ENCODE measurements at places on chromosomes 2 and 18.

DNA sequence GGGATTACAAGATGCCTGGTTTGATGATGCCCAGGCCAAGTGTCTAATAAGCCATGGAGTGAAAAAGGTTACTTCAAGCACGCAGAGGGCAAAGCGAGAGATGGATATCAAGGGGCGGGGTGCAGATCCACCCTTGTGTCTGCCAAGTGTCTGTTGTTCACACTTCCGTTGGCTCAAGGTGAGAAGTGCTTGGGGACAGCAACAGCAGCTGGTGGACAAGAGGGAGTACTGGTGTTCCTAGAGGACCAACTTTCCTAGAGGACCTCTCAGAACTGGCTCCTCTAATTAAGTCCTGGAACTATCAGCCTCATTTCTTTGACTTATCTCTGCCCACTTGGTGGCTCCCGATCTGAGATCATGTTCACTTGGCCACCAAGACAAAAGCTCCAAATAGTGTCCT is 299.1 kb downstream of the PRKCE start:
- peak; percentile 22 for DNase-seq

DNA sequence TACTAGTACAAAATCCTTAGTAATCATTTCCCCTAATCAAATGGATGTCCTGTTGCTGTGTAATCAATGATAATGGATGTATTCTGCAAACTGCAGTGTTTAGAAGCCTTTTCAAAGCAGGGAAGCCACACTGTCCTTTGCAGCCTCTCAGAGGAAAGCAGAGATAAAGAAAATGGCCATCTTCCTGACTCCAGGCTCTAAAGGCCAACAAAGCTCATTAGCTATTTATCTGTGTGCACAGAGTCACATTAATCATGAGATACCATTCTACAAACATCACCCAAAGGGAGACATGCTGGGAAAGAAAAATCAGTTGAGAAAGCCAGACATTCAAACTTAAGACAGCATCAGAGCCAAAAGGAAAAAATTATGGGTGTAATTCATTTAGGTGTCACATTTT is 165.0 kb downstream of the RAD51AP2 start:
- DNase-seq, result no peak

DNA sequence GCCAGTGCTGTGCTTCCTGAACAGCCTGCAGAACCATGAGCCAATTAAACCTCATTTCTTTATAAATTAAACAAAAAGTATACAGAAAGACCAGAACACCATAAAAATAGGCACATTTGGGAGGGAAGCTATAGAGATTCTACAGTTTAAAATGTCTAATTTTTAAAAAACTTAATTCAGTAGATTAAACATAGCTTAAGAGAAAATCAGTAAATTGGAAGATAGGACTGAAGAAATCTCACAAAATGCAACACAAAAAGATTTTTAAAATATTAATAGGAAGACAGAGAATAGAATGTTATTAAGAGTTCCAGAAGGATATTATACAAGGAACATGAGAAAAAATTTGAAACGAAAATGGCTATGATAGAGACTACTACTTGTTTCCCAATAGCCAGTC is 90.5 kb upstream of the SPTBN1 start:
- DNase-seq, result no peak

- peak; percentile 78 for DNase-seq
Observed at GRCh38 chr2:144430722-144431391, 89.1 kb downstream of the ZEB2 start.

DNA sequence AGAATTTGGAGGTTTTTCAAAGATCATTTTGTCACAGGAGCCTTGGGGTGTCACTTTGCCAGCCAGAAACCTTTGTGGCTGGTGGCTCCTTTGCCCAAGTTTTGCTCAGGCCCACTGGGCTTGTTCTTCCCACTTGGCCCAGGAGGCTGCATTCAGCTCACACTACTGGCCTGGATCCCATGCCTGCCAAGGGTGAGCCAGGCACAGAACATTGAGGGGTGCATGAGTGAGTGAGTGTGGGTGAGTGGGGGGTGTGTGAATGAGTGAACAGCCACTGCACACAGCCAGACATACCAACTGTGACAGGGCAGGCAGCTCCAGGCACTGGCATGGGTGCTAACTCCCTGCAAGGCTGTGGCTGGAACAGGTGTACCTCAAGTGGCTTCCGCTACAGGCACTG is 39.6 kb downstream of the FAM171B start:
- no peak for DNase-seq

DNA sequence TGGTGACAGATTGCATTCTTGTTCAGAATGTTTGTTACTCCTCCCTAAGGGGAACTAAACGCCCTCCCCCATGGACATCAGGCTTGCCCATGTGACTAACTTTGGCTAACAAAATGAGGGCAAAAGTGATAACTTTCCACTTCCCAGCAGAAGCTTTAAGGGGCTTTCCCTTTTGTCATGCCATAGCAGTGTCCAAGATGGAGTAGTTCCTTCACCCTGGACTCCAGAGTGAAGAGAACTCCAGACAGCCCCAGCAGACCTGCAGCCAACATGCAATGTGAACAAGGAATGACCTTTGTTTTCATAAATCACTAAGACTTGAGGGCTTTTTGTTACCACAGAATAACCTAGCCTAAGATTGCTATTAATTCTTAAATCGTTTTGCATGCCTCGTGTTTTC is 163.5 kb downstream of the ZEB2 start:
- no peak for DNase-seq

GRCh38 chr2:190376591-190377245 is 31.4 kb upstream of the MFSD6 start:
- DNase-seq, result no peak

DNA sequence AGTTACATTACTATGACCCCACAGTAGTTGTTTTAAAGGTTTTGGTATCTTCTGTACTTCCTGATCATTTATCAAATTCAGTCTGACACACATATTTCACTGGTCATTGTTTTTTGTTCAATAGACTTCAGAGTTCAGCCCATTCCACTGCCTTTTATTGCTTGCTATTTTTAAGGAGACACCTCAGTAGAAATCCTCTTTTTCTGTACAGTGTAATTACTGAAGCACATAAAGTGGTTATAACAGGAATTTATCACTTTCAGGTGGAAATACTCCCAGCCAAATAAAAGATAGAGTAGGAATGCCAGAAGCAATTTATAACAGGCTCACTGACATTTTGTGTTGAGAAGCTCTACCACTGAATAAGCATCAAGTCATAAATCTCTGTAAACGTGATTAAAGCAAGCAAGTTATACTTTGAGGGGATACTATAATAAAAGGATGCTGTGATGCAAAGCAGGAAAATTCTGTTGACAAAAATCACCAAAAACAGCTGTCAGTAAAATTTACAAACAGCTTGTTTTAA is 6.6 kb upstream of the BARD1 start:
- DNase-seq, result no peak

- peak; percentile 65 for DNase-seq
Observed at GRCh38 chr18:25921677-25922421, 168.6 kb downstream of the SS18 start.

- DNase-seq, result no peak
Observed at GRCh38 chr18:13983506-13983905, 68.2 kb upstream of the MC2R start.

DNA sequence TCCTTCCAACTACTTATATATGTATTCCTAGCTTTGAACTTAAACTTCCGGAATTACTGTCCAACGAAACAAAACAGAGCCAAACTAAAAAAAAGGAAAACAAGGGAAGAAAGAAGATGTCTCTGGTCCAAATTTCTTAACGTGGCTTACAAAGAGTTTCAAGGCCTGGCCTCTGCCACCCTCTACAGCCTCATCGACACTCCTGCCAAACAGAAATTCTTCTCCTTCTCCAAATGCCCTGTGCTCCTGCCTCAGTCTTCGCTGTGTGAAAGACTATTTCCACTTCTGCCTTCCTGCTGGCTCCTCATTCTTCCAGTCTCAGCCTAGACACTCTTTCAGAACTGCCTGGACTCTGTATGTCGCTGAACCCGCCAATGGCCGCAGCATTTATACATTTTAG is 249.2 kb downstream of the TXNL1 start:
- DNase-seq, result no peak

DNA sequence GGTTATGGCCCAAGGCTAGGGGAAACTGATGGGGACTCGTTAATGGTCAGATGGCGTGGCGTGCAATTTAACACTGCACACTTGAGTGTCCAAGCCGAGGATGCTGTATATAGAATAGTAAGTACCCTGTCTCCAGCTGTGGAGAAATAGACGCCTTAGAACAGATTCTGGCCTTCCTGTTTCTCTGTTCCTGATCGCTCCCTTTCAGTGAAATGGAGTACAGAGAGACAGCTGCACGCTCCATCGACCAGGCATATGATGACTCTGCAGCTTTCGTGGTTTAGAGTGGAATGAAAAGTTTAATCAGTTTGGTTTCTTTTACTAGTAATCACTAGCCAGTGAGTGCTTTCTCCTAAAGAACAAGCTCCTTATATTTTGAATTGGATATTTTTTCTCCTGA is 213.4 kb downstream of the NEDD4L start:
- no peak for DNase-seq

DNA sequence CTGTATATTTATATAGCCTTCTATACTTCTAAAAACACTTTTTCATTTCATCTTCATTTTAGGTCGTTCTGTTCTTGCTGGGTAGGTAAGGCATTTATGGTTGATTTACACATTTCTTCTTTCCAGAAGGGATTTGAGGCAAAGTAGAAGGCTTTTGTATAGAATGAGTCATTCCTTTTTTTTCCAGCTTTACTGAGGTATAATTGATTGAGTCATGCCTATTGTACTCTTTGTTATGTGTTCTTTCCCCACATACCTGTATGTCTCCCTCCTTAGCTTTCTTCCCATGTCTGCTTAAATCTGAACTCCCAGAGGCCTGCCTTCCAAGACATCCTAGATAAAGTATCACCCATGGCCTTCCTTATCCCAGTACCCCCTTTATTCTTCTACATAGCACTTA is 4.8 kb upstream of the CDC42EP3 start:
- DNase-seq, result no peak

- DNase-seq, result peak; percentile 95
Observed at GRCh38 chr18:44943311-44943881, 262.7 kb downstream of the SETBP1 start.

- DNase-seq, result peak; percentile 50
Observed at GRCh38 chr18:79614211-79614955, 65.2 kb upstream of the CTDP1 start.

DNA sequence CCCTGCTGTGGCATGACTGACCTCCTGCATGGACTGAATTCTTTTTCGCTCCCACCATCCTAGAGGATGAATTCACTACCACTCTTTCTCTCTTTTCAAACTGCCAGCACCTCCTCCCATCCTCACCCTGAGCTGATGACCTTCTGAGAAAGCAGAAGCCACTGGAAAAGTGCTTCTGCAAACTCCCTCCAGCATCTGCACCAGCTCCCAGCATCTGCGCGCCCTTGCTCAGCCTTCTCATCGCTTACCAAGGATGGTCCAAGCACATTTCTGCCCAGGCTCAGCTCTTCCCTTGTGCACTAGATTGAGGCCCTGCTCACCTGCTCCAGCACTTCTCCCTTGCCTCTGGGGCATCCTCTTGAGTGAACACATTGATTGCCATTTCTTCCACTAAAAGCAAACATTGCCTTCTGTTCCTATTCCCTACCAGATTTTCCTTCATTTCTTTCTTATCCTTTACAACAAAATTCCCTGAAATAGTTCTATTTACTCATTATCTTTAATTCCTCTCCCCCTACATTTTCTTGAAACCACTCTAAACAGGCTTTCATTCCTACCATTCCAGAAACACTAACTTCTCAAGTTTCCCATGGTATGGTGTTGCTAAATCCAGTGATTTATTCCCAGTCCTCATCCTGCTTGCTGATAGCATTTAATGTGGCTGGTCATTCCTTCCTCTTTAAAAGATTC is 42.7 kb upstream of the IL1RL1 start:
- no peak for DNase-seq

DNA sequence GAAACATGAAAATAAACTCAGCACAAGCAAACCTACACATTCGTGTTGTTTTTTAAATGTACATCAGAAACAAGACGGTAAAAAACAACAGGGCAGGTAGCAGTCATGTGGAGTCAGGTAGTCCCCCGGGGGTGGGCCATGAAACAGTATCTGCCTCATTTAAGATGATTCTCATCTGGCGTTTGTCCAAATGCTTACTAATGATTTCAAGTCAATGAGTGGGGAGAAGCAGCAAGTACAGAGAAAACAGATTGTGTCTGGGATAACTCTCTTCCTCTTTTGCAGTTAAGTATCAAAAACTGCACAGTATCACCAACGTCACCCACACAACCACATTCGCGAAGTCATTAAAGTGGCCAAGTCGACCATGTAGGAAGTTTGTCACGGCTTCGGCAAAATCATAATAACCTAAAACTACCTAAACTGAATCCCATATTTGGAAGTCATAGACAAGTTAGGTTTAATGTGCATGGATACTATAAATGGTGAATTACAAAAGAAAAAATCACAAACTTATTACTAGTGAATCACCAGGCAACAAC is 1.3 kb downstream of the LAPTM4A start:
- DNase-seq, result no peak

DNA sequence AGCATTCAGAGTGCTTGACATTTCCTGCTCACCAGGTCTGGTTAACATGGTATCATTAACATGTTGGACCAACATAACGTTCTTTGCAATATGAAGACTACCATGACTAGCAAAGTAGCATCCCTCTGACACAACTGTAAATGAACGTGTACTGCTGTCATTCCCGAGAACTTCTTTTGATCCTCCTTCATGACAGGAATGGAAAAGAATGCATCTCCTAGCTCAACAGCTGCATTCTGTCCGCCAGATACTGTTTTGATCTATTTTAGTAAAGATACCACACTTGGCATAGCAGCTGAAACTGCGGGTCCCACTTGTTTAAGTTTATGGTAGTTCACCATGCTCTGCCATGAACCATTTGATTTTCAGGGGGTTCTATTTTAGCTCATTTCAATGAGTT is 144.2 kb upstream of the PARD3B start:
- no peak for DNase-seq

DNA sequence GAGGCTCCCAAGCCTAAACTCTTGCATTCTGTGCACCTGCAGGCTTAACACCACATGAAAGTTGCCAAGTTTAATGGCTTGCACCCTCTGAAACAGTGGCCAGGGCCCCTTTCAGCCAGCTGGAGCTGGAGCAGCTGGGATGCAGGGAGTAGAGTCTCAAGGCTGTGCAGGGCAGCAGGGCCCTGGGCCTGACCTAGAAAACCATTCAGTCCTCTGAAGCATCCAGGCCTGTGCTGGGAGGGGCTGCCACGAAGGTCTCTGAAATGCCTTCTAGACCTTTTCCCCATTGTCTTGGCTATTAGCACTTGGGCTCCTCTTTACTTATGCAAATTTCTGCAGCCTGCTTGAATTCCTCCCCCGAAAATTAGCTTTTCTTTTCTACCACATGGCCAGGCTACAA is 10.6 kb upstream of the SFT2D3 start:
- no peak for DNase-seq

DNA sequence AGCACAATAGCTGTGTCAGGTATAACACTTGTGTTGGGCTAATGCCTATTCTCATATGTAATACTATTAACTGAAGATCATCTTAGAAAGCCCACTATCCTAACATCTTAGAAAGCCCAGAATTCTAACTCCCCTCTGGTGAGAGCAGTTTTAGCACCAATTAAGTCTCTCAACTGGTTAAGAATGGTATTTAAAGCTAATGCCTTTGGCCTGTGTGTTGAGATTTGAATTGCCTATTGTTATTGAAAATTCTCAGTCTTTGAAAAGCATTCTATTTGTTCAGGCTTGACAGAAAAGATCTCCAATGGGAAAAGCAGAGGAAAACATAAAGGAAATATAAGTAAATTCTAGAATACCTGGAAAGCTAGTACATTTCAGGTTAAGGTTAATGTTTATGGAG is 352.5 kb downstream of the ARHGAP15 start:
- DNase-seq, result no peak

All from islet precursor cell (in vitro differentiated cells).